Stimulated activated CD8-positive, alpha-beta memory T cell treated with anti-CD3 and anti-CD28 coated beads, Interleukin-4, amount 100 ng/mL, for 24 hours (primary cell): ENCODE measurements at places on chromosomes 11 and 22.

GRCh38 chr22:37016134-37016910 lies 2.9 kb downstream of the TST start:
- no peak for DNase-seq

DNA sequence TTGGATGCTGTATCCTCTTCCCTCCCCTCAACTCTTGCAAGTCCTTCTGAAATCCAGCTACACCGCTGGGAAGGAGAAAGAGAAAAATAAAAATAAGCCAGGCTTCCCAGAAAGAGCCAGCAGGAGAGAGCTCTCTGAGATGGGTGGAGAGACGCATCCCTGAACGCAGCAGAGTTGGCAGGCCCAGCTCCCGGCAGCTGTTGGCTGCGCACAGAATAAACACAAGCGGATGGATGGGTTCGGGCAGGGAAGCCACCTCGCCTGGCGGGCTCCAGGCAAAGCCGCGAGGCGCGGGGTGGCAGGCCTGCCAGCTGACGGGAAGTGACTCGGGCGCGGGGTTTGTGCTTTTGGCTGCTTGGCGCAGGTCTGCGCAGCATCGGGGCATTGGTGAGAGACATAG lies 537.7 kb downstream of the MIAT start:
- DNase-seq: no peak

GRCh38 chr22:30605449-30606110 lies 1.4 kb upstream of the TCN2 start:
- no peak for DNase-seq

DNA sequence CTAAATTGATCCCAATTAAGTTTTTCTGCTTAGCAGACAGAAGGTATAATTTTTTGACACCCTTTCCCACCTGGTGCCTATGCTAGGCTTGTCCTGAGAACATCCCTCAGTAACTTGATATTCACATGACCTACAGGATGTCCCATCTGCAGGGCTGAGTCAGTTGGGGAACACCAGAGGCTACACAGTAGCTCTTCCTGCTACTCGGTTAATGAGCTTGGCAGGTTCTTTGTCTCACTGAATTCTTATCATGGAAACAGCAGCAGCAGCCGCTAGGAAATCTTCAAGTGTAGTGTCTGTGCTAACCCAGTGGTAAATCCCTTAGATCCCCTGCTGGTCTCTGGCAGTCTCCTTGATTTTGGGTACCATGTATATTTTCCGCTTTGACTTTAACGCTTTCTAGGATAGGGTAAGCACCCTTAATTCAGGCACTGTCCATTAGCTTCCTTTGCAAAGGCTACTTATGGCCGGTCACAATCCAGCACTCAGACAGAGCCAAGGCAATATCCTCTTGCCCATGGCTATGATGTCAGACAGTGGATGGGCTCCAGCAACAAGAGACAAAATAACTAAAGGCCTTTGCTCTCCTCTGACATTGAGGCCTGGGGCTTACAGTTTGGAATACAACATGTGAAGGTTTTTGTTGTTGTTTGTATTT lies 8.5 kb downstream of the MRPL16 start:
- DNase-seq: no peak
